ENCODE measurements at places on chromosomes 6 and 20.
A peak's percentile ranks its signal among the peaks of the same experiment; 100 is the strongest.

DNA sequence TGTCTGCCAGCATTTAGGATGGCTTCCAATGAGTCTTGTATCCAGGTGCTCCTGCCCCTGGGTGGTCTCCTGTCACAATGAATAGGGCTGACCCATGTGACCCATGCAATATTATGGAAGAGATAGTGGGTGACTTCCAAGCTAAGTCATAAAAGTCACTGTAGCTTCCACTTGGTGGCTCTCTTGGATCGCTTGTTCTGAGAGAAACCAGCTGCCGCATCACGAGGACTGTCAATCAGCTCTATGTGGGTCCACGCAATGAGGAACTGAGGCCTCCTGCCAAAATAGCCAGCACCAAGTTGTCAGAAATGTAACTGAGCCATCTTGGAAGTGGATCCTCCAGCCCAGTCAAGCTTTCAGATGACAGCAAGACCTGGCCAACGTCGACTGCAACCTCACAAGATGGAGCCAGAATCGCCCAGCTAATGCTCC lies 14.9 kb upstream of the MATN4 start:
- DNase-seq, result no peak

DNA sequence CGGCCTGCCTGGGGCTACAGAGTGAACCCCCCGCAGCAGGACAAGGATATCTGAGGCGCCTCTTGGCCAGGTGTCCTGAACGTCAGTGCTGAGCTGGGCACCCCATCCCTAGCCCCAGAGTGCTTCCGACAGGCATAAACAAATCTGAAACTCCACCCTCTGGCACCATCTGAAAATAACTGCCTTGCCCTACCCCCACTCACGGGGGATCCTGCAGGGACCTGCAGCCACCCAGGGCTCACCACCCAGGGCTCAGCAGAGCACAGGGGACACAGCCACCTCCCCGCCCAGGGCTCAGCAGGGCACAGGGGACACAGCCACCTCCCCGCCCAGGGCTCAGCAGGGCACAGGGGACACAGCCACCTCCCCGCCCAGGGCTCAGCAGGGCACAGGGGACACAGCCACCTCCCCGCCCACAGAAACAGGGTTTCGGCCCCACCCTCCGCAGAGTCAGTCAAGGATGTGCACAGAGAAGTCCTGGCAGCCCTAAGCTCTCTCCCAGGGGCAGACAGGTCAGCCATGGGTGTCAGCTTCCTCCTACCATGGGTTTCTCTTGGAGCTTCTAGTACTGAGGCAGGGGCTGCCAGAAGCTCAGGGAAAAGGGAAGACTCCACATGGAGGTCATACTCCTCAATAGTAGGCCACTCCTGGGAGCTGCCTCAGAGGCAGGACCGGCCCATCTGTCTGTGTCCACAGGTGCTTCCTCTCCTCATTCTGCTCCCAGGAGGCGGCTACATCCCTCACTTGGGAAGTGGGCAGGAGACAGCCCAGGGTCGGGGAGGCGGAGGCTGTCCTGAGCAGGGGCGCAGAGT lies 4.6 kb downstream of the UCKL1 start:
- DNase-seq, result no peak

DNA sequence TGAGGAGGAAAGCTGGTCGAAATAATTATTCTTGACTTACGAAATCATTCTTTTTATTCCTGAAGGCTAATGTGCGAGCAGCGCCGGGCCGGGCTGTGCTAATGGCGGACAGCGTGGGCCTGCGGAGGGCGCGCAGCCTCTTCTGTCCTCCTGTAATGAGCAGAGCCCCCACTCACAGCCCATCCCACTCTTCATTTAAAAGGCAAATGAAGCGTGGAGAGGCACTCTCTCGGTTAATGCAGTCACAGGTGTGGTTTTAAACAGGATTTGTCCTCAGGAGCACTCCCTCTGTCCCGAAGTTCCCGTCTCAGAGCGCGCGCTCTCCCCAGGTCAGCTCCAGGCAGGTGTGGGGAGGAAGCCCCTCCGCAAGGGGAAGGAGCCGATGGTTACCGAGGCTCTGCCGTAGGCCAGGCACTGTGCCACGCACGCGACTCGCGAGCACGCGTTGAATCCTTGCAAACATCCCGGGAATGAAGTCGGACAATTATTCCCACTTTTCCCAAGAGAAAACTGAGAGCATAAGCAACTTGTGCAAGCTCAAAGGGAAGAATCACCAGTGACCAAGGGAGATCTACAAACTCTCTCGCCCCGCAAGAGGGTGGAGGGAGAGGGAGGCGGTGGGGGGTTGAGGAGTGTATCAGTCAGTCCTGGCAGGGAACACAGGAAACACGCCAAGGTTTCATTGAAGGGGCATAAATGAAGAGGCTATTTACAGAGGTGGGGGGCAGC lies 35.5 kb upstream of the ZFAND3 start:
- no peak for DNase-seq

DNA sequence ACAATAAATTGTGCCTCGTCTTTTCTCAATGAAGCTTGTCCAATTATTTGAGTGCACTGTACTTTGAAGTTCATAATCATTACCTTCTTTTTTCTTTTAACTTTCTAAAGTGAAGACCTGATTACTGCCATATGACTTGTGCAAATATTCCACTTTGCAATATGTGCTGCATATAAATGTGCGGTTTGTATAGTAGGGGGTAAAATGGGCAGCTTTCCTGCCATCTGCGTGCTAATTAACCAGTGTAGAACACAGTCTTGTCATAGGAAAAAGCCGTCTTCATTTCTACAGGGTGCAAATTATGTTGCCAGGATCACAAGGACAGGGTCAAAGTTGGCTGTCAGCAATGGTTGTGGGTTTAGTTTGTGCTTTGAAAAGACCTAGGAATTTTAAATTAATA lies 397.0 kb downstream of the NKAIN2 start:
- DNase-seq, result no peak

DNA sequence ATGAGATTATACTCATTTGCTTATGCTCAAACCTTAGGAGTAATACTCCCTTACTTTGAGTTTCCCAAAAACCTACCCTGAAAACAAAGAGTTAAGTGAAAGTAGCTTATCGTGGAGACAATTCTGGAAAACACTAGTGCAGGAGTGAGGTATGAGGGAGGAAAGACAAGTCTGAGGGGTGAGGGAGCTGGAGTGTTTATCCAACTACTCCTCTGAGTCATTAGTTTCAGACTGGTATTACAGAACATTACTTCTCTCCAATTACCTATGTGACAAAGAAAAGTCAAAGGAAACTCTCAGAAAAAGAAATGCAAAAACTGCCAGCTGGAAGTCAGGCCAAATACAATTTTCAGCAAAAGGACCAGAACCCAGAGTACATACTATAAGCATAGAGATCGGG lies 171.1 kb upstream of the SPTLC3 start:
- no peak for DNase-seq

DNA sequence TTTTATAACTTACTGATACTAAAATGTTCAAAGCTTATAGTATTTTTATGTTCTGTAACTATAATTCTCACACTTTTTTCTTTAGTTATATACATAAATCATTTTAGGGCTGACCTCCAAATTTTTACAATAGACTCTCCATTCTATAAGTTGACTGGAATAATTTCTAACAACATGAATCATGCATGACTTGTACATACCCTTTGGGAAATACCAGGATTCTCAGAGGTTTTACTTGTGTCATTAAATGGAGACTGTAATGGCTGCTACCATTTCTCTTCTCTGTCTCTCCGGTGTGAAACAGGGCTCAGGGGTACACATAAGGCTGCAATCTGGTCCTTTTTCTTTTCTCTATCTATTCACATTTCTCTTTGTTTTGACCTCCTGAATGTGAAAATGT lies 222.2 kb upstream of the FLRT3 start:
- no peak for DNase-seq

DNA sequence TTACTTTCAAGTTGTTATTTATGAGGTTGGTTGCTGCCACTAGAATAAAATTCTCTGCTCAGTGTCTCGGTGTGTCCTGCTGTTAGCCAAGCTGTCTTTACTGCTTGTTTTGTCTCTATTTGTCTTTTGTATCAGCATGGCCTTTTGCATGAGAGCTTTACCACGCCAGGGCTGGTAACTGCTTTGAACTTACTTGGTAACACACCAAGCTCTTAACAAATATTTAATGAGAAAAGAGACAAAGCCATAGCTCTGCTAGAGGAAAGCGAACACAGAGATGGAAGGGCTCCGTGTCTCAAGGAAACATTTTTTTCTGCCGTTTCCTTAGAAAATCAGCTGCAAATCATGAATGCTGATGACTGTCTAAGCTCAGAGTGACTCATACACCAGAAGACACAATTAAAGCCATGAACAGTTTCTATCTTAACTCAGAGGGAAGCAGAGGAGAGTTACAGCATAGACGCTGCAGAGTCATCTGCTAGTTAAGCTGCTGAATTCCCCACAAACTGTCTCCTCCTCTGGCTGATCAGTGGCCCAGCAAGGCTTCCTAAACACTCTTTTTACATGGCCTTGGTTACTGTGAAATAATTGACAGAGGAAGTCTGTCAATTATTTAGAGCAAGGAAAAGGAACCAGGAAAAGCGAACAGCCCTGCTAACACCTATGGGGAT lies 44.8 kb downstream of the AGPAT4 start:
- DNase-seq, result peak; percentile 80

GRCh38 chr6:53026526-53026925 lies 31.4 kb upstream of the GSTA4 start:
- DNase-seq, result no peak

DNA sequence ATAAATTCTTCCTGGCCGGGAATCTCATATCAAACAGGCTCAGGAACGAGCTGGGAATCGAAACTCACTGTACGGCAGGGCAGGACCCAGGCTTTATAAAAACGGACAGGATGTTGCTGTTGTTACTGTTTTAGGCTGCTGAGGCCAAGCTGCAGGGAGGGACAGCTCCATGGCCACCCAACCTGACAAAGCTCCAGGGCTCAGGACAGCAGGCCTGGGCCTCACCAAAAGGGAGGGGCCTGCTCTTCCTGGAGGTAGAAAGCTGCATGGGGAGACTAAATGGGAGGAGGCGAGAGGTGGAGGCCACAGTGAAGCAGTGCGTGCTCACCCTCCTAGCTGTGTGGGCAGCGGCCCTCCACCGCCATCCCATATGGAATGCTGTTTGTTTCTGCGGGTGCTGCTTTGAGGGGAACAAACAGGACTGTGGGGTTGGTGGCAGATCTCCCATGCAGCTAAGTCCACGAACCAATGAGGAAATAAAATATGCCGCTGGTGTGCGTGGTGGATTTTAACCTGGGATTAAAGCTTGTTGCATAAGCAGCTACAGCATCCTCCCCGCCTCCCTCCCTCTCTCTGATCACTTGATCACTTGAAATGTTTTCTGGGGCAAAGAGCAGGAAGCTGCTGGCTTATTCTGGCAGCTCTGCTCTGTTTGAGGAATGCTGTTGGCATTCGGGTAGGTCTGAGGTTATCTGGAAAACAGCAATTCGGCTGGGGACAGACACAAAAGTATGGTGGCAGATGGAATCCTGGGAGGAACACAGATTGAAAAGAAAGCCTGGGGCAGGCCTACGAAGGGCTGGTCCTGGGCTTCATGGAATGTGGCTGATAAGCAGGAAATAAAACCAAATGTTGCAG lies 2.4 kb upstream of the ZMYND8 start:
- DNase-seq, result peak; percentile 89

DNA sequence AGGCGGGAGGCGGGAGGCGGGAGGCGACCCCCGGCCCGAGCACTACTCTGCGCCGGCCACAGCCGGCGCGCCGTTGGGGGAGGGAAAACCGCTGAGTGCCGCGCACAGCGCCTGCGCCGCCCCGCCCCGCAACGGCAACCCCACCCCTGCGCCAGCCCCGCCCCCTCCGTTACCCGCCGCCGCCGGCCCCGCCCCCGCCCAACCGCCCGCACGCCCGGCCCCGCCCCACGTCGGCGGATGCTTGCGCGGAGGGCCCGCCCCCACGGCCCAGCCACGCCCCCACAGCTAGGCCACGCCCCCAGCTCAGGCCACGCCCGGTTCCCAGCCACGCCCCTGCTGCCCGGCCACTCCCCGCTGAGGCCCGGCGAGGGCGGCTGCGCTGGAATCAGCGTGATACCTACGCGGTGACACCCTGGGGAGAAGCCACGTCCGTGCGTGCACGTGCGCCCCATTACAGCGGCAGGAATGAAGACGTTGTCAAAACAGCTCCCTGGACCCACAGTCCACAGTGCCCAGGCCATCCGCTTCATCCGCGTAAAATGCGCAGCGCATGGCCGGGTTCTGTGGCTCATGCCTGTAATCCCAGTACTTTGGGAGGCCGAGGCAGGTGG lies at the start of gene TCFL5:
Gene TCFL5, minus strand, starts transcription at position 97 of the 611 bp plus-strand sequence. CDS start 152 bp downstream, outside the sequence.
- DNase-seq, result no peak

DNA sequence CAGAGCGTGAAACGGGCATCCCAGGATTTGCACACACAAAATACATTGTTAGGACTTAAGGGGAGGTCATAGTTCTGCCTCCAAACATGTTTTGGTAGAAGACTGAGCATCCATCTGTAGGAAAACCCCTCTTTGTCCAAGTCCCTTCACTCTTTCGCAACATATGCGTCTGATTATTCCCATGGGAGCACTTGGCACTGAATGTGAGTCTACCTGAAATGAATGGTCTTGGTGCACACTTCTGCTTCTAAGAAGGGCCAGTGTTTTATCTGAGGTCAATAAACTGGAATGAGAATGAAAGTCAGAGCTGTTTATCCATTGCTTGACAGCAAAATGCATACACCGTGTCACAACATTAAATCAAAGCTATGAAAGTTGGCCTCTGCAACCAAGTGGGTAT lies 33.0 kb downstream of the GJA10 start:
- DNase-seq, result no peak

GRCh38 chr6:142937986-142938385 lies 7.0 kb downstream of the HIVEP2 start:
- no peak for DNase-seq

DNA sequence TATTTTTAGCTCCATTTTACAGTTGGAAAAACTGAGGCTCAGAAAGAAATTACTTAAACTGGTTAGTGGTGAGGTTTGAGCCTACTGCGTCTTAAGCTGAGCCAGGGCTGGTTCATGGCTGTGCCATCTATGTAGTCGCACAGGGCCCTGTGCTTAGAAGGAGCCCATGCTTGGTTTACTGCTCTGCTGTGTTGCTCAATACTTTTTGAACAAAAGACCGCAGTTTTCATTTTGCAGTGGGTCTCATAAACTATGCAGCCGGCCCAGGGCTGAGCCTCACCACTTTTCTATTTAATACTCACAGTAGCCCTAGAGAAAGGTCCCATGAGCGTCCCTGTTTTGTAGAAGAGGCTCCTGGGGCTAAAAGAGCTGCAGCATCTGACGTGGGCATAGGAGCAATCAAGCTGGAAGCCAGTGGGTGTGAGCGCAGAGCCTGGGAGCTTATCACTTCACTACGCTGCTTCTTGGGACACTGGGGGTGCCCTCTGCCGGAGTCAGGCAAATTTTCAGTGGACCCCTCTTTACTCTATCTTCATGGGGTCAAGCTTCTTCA lies 501 bp downstream of the SIRPB2 start:
- DNase-seq, result no peak

DNA sequence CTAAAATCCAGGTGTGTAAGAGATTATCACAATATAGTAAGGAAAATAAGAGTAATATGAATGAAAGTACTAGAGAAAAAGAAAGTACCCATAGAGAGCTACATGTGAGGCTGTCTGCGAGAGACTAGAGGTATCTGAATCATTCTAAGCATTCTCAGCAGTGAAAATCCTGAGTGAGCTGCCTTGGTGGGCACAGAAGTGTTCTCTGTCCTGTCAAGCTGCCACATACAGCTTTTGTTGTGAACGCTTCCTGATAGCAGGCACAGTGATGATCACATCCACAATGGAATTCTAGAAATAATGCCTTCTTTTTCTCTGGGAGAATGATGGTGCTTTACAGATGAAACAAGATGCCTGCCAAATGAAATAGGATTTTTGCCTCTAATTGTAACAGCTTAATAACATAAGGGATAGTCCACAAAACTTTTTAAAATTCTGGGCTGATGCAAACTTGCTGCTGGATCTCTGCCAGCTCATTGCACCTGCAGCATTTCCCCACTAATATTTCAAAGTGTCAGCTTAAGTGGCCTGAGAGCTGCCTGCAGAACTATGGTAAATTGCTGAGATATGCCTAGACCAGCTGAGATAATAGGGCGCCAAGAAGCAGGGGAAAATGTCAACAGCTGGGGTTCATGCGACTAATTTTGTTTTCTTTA lies 620.5 kb downstream of the DOK5 start:
- DNase-seq, result no peak

All from skeletal muscle cell (primary cell).